Stimulated activated CD4-positive, alpha-beta T cell treated with anti-CD3 and anti-CD28 coated beads, TNF-alpha, amount 100 ng/mL, for 48 hours (primary cell): ENCODE measurements at places on chromosomes 11 and 22.

DNA sequence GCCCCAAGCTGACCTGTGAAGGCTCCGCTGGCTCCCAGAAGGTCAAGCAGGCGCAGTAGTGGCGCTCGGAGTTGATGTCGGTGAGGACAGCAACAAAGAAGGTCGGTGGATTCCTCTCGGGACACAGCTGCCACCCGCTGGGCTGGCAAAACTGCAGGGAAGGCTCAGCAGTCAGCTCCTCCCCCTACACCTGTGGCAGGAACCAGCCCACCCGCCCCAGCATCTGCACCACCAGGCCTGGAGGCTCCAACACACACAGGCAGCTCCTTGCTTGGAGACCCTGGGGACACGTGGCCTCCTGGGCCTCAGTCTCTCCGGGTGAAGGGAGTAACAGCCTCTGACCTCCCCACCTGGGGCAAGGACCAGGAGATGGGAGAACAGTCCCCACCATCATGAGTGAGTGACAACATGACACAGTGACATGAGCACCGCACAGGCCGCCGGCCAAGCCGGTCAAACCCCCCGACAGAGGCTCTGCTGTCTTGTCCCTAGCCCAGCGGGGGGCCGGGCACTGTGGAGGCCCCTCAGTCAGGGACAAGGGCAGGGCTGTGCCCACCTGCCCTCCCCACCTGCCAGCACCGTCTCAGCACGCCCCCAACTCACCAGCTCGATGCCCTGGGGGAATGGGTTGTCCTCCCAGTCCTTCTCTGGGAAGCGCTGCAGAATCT lies 6.9 kb downstream of the SBF1 start:
- no peak for DNase-seq

GRCh38 chr11:68780829-68781228 lies 29.5 kb upstream of the TESMIN start:
- no peak for DNase-seq

DNA sequence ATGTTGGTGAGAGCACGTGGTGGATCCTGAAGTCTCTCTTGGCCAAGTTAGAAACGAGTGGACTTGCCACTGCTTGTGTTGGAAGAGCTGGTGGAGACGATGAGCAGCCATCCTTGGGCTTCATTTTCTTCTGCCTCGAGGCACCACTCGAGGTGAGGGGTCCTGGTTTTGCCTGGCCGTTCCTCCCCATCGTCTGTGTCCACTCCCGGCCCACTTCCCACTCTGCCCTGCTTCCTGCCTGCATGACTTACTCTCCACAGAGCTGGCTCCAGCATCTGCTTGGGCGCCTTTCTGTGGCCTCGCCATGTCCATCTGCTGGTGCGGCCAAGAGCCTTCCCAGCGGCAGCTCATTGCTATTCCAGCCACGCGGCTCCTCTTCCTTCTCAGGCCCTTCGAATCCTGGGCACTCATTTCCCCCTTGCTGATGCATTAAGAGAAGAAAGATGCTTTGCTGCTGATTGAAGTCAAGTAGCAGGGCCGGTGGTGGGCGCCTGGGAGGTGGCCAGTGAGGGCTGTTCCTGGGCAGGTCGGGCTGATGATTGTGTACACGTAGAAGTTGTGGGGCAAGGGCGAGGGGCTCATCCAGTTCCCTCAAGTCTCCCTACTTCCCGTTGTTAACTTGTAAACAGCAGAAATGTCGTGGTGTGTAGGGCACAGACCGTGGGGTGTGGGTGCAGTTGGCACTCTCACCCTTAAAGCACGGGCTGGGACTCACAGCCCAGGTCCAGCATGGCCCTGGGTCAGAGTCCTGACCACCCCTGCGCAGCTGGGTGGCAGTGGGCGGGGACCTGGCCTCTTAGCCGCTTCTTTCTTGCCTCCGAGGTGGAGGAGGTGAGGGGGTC lies 292.0 kb downstream of the TBC1D22A start:
- no peak for DNase-seq

DNA sequence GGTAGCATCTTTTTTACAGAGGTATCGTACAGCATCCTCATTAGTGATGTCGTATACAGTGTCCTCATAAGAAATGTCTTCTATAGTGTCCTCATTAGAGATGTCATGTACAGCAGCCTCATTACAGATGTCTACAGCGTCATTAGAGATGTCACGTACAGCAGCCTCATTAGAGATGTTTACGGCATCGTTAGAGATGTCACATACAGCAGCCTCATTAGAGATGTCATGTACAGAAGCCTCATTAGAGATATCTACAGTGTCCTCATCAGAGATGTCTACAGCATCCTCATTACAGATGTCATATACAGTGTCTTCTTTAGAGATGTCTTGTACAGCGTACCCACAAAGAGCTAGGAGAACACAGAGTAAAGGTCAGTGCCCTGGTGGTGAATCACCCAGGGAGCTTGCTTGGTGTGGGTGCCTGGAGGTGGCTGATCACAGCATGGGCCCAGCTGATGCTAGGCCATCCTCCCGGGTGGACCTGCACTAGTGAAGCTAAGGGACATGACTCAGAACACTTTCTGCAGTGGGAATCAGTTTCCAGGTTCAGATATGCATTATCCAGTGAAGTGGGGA lies 109.2 kb downstream of the IGLL1 start:
- DNase-seq = no peak

- DNase-seq = no peak
Measured at GRCh38 chr22:37904572-37905533, 1.2 kb upstream of the MICALL1 start.

- DNase-seq = no peak
Measured at GRCh38 chr11:96149743-96150555, 193.0 kb downstream of the MAML2 start.

DNA sequence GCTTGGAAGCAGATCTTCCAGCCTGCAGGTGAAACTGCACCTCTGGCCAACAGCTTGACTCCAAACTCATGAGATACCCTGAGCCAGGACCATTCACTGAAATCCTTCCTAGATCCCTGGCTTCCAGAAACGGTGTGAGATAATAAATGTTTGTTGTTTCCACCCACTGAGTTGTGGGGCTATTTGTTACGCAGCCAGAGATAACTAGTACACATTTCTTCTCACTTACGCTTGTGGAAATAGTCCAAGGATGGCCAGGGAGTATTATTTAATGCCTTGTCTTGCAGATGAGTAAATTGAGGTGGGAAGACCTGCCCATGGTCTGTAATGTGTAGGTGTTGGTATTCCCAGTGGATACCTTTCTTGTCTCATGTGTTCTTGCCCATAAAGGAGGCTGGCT lies 76.0 kb upstream of the CRYBB3 start:
- DNase-seq = no peak
